GM19239 (cell line): ENCODE measurements at places on chromosomes 11 and 22.

GRCh38 chr22:47850644-47851151, 1088.2 kb downstream of the TBC1D22A start:
- no peak for DNase-seq

- no peak for DNase-seq
Measured at GRCh38 chr11:107956543-107956942, 28.3 kb downstream of the RAB39A start.

- no peak for DNase-seq
Measured at GRCh38 chr11:59187035-59187434, 15.1 kb downstream of the DTX4 start.

DNA sequence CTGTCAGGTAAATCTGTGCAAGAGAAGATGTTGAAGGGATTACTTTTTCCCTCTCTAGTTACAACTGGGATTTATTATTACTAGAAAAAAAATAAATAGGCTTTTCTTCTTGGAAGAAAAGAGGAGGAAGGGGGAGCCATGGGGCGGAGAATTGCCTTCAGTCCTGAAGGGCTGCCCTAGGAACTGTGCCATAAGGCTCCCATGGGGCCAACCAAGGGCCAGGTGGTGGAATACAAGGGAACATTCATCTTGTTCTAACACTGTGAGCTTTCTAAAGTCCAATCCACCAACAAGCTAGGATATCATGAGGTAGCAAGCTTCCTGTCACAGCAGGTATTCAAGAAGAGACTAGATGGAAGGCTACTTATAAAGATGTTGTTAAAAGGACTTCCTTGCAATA, 24.8 kb upstream of the NRIP3 start:
- no peak for DNase-seq

DNA sequence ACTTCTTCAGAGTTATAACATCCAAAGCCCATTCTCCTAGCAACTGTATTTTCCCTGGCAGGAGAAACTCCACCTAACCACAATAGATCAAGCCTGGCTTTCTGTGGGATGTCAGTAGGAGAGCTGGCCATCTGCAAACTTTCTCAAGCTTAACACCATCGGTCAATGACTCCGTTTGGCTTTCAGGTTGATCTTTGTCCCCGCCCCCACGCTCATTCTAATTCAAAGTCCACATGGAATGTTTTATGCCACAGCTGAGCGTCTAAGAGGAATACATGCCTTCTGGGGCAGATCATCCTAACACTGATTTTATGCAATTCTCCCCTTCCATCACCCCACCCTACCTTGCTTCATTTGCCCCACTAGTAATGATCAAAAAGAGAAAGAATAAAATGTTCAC, 4.8 kb downstream of the GVQW3 start:
- DNase-seq = no peak

DNA sequence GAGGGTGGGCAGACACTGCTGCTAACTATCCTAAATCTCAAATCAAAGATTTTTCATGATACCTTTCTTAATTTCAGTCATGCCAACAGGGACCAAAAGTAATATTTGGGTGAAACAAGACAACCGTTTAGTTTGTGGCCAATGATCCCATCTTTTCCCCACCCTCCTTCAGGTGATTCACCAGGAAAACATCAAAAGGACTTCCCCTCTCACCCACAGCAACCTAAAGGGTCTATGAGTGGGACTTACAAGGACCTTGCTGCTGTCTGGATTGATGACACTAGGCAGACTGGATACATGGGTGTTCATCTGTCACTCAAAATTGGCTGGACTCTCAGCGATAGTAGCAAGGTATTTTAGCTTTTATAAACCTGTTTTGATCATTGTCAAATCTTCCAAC, 62.0 kb upstream of the ZC3H12C start:
- DNase-seq = no peak

DNA sequence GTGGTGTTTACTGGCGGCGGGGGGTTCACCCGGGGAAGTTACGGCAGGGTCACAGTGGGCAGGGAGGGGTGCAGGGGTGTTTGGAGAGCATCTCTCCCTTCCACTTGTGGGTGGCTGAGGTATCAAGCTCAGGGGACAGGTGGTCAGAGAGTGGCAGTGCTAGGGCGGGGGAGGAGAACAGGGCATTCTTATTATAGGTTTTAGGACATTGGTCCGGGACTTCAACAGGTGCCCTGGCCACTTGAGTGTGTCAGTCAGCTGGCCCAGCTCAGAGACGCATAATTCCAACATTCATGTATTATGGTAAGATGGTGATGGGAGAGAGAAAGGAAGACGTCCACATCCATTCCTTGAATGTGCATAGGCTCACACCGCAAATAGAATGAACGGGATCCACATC, 101.7 kb downstream of the TEAD1 start:
- DNase-seq = no peak

DNA sequence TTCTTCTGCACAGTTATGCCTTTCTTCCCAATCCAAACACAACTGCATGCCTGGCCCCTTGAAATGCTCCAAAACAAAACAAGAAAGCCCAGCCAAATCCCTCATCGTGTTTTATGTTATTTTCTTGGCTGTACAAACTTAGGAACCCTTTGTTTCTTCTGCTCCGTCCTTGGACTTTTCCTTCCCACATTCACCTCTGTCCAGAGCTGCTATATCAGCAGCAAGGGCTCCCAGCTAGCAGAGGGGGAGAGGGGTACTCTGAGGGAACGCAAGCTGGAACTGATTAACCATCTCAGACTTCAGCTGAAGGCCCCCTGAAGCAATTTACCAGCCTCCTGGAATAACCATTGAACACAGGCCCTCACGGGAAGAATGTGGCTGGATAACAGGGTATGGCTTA, 214.7 kb downstream of the TENM4 start:
- no peak for DNase-seq

- DNase-seq = no peak
Measured at GRCh38 chr11:1502168-1502953, 15.8 kb upstream of the MOB2 start.

DNA sequence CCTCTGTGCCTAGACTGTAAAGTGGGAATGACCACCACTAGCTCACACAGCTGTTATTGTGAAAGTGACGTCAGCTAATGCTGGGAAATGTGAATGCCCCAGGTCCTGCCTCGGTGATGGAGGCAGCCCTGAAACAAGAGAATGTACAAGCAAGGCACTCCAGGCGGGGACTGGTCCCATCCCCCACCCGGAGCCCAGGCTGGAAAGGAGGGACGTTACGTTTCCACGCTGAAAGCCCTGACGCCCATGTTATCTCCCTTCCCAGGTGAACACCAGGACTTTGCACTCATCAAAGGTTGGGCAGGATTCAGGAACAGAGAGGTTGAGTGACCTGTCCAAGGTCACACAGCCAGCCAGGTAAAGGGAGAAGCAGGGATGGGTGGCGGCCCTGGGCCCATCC, 784 bp downstream of the SULT4A1 start:
- no peak for DNase-seq

GRCh38 chr22:27107824-27108223, 450.4 kb downstream of the MIAT start:
- DNase-seq = no peak

DNA sequence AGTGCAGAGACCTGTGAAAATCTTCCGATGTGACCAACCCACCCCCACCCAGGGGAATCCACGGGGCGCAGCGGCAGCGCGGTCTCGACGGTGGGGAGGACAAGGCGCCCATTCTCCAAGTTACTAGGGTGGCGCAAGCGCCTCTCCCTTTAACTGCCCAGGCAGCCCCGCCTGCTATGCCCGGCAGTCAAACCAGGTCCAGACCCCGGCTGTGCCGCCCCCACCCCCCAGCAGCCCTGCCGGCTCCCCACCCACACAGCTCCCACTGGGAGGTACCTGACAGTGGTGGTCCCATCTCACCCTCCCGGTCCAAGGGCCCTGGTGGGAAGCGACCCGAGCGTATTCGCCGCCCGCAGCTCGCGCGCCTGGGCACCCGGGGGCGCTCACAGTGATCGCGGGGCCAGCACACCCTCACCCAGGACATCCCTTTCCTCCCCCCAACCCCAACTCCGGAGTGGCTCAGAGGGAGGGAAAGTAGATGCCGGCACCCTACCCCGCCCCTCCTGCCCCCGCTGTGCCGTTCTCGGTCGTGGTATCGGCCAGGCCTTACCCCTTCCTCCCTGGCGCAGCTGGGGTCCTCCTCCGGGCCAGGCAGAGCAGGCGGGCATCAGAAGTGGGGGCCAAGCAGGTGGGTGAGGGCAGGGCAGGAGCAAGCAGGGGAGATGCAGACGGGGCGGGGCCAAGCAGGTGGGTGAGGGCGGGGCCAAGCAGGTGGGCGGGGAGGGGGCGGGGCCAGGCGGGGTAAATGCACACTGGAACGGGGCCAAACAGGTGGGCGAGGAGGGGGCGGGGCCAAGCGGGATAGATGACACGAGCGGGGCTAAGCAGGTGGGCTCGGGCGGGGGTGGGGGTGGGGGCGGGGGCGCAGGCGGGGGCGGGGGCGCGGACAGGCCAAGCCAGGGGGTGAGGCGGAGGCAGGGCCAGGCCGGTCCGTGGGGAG, at the start of gene TRPM5:
Gene TRPM5 (minus strand): TSS at position 634 of the 940 bp plus-strand sequence. CDS start 21,478 bp downstream, outside the sequence.
- DNase-seq = no peak

DNA sequence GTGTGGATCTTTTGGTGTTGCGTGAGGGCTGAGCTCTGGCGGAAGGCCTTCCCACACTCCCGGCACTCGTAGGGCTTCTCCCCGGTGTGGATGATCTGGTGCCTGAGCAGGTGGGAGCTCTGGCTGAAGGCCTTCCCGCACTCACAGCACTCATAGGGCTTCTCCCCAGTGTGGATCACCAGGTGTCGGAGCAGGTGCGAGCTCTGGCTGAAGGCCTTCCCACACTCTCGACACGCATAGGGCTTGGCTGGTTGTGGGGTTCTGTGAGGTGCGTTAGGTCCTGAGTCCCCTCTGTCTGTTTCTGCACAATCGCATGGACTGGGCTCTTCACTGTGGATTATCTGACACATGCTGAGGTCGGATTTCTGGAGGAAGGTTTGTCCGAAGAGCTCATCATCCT, 6.4 kb downstream of the ZNF70 start:
- DNase-seq = no peak

- DNase-seq = no peak
Measured at GRCh38 chr22:42001706-42002105, 3.1 kb downstream of the WBP2NL start.

- DNase-seq = no peak
Measured at GRCh38 chr11:121464352-121464946, 11.7 kb upstream of the SORL1-AS1 start.

DNA sequence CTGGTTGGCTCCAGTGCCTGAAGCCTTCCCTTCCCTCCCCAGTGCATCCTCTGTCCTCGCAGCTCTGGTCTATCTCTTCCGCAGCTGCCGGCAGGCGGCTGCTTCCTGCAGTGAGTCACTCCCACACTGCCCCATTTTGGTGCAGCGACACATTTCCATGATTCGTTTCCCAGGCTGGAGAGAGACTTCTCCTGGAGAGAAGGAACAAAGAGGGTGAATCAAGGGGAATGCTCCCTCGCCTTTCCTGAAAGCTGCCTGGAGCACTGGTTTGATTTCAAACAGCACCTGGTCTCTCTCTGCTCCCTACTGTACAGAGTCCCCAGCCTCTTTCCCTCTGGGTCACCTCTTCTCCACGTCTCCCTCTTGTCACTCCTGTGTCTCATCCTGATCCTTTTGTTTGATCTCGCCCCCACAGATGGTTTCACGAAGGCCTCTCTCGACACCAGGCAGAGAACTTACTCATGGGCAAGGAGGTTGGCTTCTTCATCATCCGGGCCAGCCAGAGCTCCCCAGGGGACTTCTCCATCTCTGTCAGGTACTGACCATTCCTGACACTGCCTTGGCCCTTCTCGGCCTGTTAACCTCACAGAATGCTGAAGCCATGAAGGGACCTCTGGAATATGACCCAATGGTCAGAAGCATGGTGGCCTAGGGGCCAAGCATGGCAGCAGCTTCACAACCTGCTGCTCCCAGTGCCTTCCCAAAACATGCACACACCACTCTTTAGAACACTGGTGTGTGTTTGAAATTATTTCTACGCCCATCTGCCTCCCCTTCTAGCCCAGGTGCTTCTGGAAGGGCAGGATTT, at the start of gene TMA7B:
Gene TMA7B (plus strand): TSS at position 758 of the 808 bp plus-strand sequence. CDS start 3,978 bp downstream, outside the sequence.
- no peak for DNase-seq

DNA sequence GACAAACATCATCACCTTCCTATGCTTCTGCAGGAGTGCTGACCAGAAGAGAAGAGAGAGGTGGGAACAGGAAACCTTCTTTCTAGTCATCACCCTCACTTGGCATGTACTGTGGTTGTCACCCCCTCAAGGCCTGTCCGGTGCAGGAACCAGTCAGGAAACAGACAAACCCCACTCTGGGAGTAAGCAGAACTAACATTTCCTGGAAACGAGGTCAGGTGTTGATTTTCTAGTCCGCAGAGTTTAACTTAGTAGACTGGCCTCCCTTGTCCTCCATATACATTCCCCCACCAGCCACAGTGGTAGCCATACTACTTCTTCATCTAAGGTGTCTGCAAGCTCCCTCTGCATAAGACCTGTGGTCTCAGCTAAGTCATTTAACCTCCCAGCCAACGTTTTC, 80.7 kb upstream of the NCAM1 start:
- no peak for DNase-seq

DNA sequence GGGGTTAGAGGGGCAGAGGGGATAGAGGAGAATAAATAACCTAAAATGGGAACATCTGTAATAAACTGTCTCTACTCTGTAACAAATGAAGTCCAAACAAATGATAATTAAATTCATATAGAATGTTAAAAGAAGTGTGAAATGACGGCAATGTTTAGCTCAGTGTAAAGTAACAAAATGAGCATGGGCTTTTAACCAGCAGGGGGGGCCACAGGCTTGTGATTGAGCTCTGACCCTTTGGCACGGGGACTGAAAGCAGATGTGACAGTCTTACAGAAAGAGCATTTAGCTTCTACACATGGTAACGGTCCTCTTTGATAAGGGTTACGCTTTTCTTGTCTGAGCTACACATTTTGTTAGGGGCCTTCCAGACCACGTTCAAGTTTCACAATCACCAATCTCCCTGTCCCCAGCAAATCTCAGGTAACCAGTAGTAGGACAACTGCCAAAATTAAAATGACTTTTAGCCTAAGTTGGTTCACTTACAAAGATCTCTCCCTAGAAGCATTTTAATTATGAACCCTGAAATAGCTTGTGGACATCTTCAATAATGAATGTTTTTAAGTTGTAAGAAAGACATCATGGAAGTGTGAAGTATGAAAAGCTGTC, 262.5 kb downstream of the DCDC1 start:
- peak; percentile 4 for DNase-seq
